ENCODE measurements at places on chromosomes 4 and X.

DNA sequence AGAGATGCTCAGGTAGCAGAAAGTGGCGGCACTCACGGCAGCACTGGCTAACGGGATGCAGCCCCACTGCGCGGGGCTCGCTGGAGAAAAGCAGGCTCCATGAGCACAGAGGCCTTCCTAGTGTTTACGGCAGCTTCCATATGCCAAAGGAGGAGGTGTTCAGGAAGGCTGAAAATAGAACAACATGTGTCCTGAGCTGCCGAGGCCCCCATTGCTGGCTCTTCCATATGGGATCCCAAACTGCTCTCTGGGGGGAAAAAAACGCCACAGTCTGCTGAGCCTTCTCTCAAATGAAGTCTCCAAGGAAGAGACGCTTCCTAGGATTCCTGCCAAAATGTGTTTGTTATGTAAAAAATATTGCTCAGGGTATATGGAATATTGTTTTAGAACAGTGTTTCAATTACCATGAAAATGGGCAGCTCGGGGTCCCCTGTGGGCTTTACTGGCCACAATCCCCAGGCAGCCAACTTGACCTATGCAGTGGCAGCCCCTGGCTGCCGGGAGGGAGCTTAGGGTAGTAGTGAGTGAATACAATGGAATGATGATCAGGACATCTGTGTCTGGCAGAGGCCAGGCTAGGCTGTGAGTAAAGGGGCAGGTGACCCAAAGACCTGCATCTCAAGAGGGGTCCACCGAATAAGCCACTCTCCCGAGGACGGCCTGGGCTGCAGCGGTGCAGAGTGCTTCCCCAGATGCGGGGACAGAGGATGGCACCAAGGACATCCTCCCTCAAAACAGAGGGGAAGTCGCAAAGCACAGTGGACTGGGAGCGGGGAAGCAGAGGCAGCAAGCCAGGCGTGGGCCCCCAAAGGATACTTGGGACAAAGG is 170.1 kb downstream of the AFAP1 start:
- no peak for DNase-seq

- DNase-seq, result no peak
Measured at GRCh38 chr4:10075158-10075863, 41.3 kb downstream of the WDR1 start.

DNA sequence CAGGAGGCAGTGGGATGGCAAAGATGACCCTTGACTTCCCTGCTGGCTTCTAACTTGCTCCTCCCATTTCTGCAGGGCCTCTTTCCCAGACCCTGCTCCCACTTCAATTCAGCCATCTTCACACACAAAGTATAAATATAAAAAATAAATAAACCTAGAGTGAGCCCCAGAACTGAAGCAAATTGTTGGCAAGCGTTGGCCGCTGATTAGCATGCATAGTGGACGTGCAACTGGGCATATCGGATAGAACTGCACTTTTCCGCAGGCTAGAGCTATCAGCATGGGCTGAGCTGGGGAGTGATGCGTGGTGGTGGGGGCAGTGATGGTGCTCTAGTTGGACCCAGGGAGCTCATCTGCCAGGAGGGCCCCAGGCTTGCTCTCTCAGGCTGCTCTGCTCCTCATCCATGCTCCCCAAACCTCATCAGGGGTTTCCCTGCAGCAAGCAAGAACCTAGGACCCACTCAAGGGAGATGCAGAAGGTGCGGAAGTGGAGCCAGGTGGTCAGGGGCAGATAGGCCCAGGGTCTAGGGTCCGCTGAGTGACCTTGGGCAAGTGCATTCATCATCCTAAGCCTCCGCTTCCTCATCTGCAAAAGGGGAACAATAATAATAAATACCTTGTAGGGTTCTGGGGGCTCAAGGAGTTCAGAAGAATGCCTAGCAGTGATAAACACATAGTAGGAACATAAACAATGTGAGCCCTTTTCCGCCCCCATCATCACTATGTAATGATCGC is 146.8 kb upstream of the PJA1 start:
- DNase-seq, result no peak

GRCh38 chrX:97682991-97683840 is 799.5 kb downstream of the RPA4 start:
- no peak for DNase-seq

DNA sequence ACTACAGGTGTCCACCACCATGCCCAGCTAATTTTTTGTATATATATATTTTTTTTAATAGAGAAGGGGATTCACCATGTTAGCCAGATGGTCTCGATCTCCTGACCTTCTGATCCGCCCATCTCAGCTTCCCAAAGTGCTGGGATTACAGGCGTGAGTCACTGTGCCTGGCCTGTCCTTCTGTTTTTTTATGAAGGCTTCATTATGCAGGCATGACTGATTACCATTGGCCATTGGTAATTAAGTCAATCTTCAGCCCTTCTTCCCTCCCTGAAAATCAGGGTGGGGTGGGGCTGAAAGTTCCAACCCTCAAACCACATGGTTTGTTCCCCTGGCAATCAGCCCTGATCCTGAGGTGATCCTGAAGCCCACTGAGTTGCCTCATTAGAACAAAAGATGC is 336.9 kb downstream of the PTTG2 start:
- no peak for DNase-seq

- DNase-seq, result no peak
Measured at GRCh38 chr4:102734591-102735385, 26.0 kb downstream of the MANBA start.

GRCh38 chr4:149140841-149141240 is 674.8 kb downstream of the IQCM start:
- peak; percentile 41 for DNase-seq

DNA sequence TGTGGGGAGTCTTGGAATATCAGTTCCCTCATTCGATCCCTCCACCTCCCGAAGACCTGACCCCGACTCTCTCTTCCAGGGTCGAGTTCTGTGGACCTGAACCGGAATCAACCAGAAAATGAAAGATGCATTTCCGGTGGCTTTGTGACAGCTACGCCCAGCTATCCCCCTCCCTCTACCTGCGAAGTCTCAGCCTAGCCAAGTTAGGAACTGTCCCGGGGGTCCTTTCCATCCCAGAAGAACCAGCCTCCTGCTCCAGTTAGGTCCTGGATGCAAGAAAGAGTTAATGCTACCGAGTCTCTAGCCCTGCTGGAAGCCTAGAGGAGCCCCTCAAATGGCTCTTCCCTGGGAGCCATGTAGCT is 13.4 kb upstream of the ETDC start:
- no peak for DNase-seq
